ENCODE measurements at places on chromosomes 6 and 20. TPM values are rescaled to one million over a fixed set of nuclear protein-coding genes. Genes with fewer than 3 reads are reported as not detected.

Gene CLDN20
- polyA plus RNA-seq: not detected

Gene LAMA4
- 10.0 TPM for polyA plus RNA-seq

Gene C6orf132
- polyA plus RNA-seq: 5.8 TPM

Gene HLA-DQA2
- not detected for polyA plus RNA-seq

Gene PBOV1
- polyA plus RNA-seq: not detected
